Tongue (tissue), 3 donors: ENCODE measurements at places on chromosomes 7 and 10. TPM values are rescaled to one million over a fixed set of nuclear protein-coding genes. Genes with fewer than 3 reads are reported as not detected.

GRCh38 chr7:48074204-48074654 is 14.8 kb upstream of the UPP1 start:
- no peak for DNase-seq

AASS gene
- 37.1 TPM for total RNA-seq

DNA sequence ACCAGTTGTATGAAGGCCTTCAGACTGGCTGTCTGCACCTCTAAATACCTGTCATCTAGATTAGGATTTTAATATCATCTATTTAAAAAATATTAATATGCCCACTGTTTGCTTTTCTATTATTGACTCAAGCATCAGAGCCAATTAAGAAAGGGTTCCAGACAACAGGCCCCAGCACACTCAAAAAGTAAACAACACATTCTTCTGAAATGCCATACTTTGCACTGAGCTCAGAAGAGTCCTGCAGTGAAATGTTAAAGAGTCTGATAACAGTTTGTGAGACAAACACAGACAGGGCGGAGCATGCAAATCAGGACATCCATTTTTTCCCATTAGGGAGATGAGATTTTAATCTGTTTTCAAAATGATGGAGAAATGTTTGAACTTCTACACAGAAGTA is 45.9 kb upstream of the KLF6 start:
- DNase-seq, result no peak

GRCh38 chr7:89064831-89065230 is 269.3 kb upstream of the TEX47 start:
- DNase-seq, result no peak

SP8 gene
- total RNA-seq, result not detected

DNA sequence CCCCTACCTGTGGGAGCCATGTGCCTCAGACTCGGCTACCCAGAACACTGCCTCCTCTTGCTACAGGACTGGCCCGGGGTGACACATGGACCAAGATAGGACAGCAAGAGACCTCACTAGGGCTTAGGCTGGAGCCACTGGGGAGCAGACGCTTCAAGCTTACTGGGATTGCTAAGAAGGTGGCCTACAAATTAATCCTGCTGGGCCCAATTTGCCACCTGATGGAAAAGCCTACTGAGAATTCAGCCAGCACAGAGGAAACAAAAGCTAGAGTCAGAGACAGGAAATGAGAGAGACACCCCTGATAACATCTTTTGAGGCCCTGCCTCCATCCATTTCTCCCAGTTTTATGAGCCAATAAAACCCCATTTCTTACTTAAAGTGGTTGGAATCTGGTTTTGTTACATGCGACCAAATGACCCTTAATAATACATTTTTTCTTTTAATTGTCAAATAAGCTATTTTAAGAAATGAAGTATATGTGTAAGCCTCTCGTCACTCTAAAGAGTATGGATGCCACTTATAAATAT is 282.1 kb downstream of the CXCL12 start:
- no peak for DNase-seq
